Stimulated activated CD4-positive, alpha-beta T cell treated with anti-CD3 and anti-CD28 coated beads, Interleukin-12 subunit alpha, Interleukin-12 subunit beta, amount 100 ng/mL, for 48 hours (primary cell): ENCODE measurements at places on chromosomes 16 and 17.

DNA sequence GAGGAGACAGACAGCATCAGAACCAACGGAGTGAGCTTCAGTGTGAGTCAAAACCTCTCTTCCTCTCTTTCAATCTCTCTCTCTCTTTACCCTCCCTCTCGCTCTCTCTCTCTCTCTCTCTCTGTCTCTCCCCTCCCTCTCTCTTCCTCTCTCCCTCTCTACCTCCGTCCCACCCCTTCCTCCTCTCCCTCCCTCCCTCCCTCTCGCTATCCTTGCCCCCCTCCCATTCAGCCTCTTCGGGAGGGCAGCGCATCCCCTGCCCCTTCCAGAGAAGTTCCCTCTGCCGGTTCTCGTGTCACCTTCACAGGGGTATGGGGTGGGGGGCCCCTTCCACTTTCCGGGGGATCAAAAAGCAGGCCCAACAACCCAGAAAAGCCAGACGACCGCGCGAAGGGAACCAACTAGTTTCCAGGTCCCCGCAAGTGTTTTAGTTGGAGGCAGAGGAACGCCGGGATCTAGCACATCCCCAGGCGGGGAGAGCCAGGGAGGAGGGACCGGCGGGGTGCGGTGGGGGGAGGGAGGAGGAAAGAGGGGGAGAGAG is 28.9 kb upstream of the RBFOX1 start:
- no peak for DNase-seq

DNA sequence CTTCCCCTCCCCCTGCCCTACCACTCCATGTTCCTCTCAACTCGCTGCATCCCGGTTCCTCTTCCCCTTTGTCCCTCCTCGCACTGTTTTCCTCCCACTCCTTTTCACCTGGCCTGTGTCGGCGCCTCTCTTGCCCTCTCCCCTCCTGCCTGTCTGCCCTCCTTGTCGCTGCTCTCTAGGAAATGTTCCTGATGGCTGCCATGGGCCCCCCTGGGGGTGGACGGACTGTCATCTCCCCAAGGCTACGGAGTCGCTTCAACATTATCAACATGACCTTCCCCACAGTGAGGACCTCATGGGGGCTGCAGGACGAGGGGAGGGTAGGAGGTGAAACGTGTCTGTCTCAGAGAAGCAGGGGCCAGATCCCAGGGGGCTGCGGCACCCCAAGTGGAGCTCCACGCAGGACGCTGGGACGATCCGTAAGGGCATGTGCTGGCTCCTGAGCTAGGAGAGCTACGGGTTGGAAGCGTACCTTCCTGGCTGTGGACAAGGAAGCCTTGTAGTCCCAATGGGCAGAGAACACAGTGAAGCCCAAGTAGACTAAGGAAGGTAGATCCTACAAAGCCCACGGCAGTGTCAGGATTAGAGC is 39.8 kb upstream of the KDM6B start:
- no peak for DNase-seq

DNA sequence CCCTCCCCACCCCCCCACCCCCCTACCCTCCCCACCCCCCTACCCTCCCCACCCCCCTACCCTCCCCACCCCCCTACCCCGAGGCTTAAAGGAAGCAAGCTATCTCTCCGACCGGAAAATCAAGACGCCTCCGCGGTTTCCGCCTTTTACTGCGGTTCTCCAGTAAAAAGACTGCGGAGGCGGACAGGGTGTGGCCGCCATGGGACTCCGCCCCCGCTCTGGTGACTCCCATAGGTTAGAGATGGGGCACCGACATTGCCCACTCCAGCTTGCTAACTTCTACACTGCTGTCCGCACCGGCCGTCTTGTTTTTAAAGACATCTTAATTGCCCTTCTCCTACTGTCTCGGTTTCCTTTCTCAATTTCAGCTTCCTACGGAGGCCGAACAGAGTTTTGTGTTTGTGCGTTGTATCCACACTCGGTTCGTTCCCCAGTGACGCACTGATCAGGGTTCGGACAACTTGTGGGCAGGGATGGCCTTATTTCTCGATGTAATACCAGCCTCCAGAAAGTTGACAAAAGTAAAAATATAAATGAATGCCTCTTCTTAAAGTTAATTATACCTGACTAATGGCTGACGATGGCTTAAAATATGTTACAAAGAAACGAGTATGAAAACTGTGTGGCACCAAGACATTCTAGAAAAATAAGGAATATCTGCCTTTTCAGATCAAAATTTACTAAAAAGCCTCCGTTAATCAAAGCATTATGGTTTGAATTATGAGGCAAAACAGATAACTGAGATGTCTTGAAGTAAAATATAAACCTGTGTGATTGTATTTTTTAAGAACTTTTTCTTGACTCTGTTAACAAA is 1.1 kb upstream of the ZNF200 start:
- DNase-seq, result no peak

- DNase-seq, result peak; percentile 71
Observed at GRCh38 chr17:29140051-29140621, 40.1 kb downstream of the MYO18A start.

- DNase-seq, result peak; percentile 44
Observed at GRCh38 chr17:63911657-63912100, 621 bp upstream of the CSHL1 start.

DNA sequence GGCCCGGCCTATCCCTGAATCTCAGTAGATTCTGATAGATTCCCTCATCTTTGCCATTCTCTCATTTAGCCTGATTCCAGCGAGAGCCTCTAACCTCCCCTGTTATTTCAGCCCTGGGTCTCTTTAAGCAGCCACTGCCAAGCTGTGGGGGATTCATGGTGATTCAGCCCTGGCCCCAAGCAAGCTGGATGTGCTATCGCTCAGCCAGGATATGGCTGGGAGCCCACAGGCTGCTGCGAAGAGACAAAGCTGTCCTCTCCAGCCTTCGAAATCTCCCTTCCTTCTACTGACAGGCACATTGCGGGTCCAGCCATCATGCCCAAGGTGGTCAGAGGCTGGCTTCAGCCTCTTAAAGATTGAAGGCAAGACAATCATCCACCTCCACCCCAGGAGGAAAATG is 394.1 kb downstream of the SOX9 start:
- no peak for DNase-seq

GRCh38 chr17:81713004-81713555 is 996 bp downstream of the SLC25A10 start:
- DNase-seq, result no peak

DNA sequence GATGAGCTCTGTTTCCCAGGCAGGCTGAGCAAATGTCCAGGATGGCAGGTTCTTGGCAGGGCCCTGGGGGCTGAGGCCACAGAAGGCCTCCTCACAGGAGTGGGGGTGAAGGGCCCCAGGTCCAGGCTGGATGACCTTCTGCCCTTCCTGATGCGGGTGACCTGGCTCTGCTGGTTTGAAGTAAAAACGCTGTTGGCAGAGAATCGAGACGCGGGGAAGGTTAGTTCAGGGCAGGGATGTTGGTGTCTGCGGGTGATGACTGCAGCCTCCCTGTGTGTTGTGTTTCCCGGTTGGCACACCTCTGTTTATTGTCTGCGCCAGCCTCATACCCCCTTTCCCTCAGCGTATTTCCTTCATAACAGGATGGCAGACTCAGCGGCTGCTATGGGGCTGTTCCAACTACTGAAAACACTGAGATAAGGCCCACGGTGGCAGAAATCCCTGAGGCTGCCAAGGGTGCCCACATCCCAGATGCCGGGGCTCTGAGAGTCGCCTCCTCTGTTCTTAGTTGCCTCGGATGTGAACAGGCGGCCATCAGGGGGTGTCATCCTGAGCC is 104.6 kb downstream of the METRNL start:
- no peak for DNase-seq

- DNase-seq, result no peak
Observed at GRCh38 chr16:48478393-48478792, 93.2 kb upstream of the SIAH1 start.

GRCh38 chr17:43907998-43908721 is 824 bp upstream of the MPP2 start:
- peak; percentile 25 for DNase-seq

- no peak for DNase-seq
Observed at GRCh38 chr17:18889658-18890057, 31.7 kb downstream of the PRPSAP2 start.
